Esophagus muscularis mucosa (tissue), 4 donors: ENCODE measurements at places on chromosomes 1 and 21. TPM values are rescaled to one million over a fixed set of nuclear protein-coding genes. Genes with fewer than 3 reads are reported as not detected.

GRCh38 chr1:28078680-28079626 lies 9.5 kb downstream of the EYA3 start:
- DNase-seq = no peak

DNA sequence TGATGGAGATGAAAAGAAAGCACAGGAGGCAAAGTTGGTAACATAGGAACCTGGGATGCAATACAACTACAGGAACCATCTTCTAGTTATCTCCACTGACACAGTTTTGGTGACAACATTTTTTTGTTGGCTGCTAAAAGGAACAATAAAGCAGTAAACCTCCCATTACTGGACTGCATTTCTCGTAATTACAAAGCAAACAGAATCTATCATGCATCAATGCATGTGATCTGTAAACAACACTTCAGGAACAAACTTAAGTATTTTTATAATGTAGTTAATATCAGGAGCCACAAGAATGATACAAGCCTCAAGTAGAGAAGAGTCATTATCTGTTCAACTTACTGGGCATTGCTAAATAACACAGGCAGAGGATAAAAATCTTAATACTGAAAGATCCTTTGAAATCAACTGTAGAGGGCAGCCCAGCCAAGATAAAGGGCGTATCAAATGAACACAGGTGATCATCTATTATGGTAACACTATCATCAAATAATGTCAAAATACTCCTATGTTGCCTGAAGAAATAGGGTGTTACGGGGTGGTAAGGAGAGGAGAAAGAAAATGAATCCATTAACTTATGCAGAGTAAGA lies 193.3 kb downstream of the EIF4G3 start:
- no peak for DNase-seq

The PTPRF gene
- total RNA-seq = 33.8 TPM

GRCh38 chr1:107840725-107841124 lies 124.3 kb downstream of the VAV3 start:
- no peak for DNase-seq

DNA sequence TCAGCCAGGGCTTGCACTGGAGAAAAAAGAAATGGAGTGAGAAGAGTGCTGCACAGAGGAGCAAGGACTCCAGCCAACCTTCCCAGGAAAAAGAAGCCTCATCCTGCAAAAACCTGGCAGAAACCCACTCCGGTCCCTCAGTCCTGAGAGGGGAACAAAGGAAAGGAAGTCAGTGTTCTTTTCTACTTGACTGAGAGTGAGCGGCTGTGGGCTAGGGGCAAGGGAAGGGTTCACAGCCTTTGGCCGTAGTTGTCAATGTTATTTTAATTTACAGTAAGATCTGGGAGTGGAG lies 8.9 kb upstream of the GOLT1A start:
- no peak for DNase-seq

DNA sequence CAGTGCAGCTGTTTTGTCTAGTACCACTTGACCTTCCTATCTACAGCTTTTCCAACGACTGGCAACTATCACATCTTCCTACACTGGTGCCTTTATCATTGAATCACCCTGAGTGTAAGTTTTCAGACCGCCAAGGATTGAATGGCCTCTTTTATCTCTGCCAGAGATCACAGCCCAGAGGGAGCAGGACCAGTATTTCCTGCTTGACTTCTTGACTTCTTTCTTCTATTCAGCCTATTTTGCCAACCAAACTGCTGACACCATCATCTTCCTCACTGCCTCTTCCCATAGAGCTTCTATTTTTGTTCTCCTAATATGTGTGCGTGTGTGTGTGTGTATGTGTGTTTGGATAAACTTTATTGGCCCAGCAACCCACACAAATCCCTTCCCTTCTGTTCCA lies 53.8 kb downstream of the SERBP1 start:
- DNase-seq = no peak

- no peak for DNase-seq
Observed at GRCh38 chr21:28893687-28894086, 99.0 kb downstream of the LTN1 start.

GRCh38 chr1:19616489-19616888 lies 27.6 kb upstream of the NBL1 start:
- DNase-seq = no peak

The ASTN1 gene
- 1.2 TPM for total RNA-seq

- no peak for DNase-seq
Observed at GRCh38 chr1:200363264-200363933, 46.4 kb downstream of the ZNF281 start.

GRCh38 chr21:33308586-33309490 lies 15.9 kb upstream of the IFNAR1 start:
- peak; percentile 68 for DNase-seq

- no peak for DNase-seq
Observed at GRCh38 chr1:66445492-66446181, 88.3 kb upstream of the SGIP1 start.

GRCh38 chr1:69088571-69088970 lies 479.2 kb upstream of the LRRC7 start:
- DNase-seq = no peak

The NR1I3 gene
- not detected for total RNA-seq

DNA sequence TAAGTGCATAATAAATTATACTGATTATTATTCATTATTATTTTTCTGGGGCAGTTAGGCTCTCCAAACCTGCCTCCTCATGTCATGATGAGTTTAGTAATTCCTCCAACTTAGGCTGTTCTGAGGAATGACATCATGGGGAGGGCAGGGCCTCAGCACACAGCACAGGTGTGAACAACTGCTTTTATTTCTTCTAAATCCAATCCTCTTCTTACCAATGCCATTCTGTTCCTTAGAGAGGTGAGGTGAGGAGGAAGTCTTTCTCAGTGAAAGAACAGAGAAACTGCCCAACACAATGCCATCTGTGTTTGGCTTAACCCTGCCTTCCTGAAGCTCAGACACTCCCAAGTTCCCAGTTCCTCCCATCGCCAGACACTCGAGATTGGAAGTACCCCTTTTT lies 45.4 kb upstream of the WASF2 start:
- no peak for DNase-seq

The KPRP gene
- total RNA-seq = not detected

The LDLRAD2 gene
- not detected for total RNA-seq

GRCh38 chr1:14733048-14733778 lies 134.7 kb downstream of the KAZN start:
- no peak for DNase-seq

The TAL1 gene
- 2.5 TPM for total RNA-seq

The NRDC gene
- total RNA-seq = 53.3 TPM

- no peak for DNase-seq
Observed at GRCh38 chr1:59952065-59952464, 25.5 kb upstream of the CYP2J2 start.

DNA sequence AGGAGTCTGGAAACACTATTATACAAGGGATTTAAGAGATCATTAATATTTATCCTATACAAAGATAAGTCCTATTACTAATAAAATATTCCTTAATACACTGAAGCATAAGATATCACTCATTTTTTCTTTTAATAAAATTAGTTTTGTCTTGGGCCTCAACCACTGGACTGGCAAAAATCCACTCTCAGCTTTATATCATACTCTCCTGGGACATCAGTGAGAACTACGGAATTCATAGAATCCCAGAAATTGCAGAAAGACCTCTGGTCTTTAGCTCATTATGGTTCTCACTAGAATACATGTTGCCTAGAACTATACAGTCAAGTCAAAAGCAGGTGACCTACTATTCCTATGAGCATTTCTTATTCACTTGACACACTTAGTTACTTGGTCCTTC lies 285.0 kb downstream of the LRRC40 start:
- no peak for DNase-seq

The EDN2 gene
- total RNA-seq = 0.40 TPM

The RIMS3 gene
- total RNA-seq = 15.7 TPM

The AMY1B gene
- not detected for total RNA-seq

The EPHA10 gene
- 0.17 TPM for total RNA-seq

DNA sequence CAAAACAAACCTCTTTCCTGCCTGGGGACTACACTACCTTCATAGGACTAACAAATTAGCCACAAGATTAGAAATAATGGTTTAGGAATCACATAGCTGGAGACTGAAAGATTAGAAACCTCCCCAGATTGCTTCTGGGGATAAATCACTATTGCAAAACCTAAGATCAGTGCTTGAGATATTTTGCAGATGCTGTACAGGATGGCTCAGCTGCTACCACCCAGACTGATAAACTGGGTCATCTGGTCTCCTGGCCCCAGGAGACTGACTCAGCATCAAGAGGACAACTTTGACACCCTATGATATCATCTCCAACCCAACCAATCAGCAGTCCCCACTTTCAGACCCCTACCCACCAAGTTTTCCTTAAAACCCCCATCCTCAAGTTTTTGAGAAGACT lies 137.0 kb downstream of the LRRC53 start:
- DNase-seq = no peak

- no peak for DNase-seq
Observed at GRCh38 chr1:237864338-237865244, 26.1 kb downstream of the ZP4 start.
